Left colon (tissue), 2 donors: ENCODE measurements at places on chromosomes 6 and 20.

GRCh38 chr6:136521427-136521826 is 28.8 kb downstream of the MAP7 start:
- no peak for DNase-seq

- no peak for DNase-seq
These were observed 75.0 kb downstream of the IRF4 start for GRCh38 chr6:466564-466963.

DNA sequence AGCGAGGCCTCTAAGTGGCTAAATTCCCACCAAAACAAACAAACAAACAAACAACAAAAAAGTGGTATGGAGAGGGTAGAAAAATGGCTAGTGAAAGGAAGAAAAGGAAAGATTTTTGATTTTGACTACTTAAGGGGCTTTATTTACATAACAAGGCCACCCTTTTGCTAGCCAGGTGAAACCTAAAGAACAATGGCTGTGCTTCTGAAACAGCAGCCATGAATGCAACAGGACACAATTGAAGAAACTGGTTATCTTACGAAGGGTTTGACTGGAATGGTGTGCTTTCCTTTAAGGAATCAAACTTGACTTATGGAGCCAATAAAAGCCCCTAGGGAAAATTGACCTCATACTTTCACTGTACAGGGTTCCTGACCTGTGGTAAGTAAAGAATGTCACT is 68.9 kb downstream of the ERMARD start:
- no peak for DNase-seq

GRCh38 chr6:72748759-72749158 is 126.9 kb downstream of the KCNQ5 start:
- DNase-seq, result no peak

GRCh38 chr6:18327626-18328025 is 59.5 kb upstream of the RNF144B start:
- no peak for DNase-seq
